ENCODE measurements at places on chromosomes 5 and 9.

- no peak for DNase-seq
Observed at GRCh38 chr9:7287986-7288385, 511.6 kb downstream of the DMAC1 start.

- no peak for DNase-seq
Observed at GRCh38 chr9:8856396-8857067, 1057.0 kb upstream of the DMAC1 start.

- no peak for DNase-seq
Observed at GRCh38 chr9:79709743-79710674, 138.2 kb downstream of the TLE4 start.

DNA sequence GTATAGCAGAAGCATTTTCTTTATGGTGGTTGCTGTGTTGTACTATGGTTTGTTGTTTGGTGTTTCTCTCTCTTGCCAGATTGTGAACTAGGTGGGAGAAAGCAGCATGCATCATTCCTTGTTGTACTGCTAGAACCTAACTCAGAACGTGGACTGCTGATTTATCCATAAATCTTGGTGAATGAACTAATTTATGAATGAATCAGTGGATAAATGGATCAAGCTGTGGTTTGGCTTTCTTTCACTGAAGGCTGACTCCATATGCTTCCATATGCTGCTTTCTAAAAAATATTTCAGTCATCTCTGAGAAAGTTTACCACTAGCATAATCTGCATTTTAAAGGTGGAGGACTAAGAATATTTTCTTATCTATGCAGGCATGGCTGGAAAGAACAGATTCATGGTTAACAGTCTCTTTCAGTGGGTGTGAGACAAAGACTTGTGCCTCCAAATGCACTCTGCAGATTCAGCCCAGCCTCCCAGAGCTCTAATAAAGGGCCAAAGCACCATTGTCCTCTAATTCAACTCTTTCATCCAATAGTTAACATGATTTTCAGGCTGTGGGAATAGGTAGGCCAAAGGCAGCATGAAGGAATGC is 237.7 kb downstream of the SH3GL2 start:
- DNase-seq = no peak

GRCh38 chr5:6359555-6360322 is 18.6 kb downstream of the MED10 start:
- DNase-seq = no peak

GRCh38 chr9:116365056-116365471 is 211.5 kb downstream of the PAPPA start:
- no peak for DNase-seq

DNA sequence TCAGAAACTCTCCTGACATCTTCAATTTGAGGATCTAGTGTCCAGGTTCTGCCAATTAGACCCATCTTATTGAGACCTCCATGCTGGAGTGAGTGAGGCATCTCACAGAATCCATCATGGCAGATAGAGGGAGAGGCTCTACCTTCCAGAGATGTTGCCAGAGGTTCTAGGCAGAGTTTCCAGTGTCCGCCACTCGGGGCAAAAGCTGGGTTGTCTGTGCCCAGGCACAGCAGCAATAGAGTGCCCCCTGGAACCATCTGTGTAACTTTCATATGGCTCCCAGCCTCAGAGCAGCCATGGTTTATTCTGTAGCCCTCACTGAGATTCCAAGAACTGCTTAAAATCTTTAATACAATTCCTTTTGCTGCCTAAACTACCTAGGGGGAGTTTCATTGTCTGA is 16.6 kb upstream of the CCDC112 start:
- DNase-seq = no peak

- DNase-seq = no peak
Observed at GRCh38 chr5:52682492-52682891, 105.2 kb upstream of the ITGA1 start.

DNA sequence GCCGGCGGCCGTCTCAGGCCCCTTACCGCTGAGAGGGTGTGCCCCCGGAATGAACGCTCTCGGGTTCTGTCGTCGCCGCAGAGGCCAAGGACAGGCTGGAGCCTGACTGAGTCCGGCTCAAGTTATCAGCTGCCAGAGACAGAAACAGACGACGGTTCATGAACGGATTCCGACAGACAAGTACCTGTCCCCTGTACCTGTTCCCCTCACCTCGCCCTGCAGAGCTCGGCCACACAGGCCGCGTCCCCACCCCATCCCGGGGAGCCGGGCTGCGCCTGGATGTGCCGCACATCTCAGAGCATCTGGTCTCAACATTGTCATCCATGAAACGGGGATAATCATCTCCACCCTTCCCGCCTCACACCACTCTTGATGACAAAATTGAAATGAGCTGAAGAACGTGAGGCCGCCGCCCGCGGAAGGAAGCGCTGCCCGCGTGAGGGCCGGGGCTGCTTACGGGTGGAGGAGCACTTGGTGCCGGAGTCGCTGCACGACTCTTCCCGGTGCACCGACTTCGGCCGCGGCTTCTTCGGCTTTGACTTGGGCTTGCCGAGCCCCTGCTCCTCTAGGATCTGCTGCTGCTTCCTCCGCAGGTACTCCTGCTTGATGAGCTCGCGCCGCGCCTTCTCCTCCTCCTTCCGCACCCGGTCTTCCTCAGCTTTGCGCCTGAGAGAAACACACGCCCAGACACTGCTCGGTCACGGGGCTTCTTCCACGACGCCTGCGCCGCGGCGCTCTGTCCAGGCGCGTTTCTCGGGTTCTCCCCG is 89.2 kb downstream of the CAMSAP1 start:
- DNase-seq = no peak

GRCh38 chr5:149860801-149861322 is 83.7 kb downstream of the PDE6A start:
- no peak for DNase-seq

DNA sequence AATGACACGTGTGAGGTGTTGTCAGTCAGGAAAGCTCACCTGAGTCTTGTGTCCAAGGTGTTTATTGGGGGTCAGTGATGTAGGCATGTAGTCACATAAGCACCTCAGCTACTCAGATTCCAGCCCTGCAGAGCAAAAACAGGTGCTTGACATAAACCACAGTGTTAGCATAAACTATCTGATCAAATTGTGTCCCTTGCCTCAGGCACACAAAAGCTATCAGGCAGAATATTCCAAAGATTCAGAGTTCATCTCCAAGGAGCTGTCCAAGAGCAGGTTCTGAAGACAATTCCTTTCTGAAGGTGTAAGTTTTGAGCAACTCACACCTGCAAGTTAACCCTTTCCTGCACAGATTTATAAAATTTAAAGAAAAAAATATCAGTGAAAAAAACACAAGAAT is 102.2 kb upstream of the ITGA1 start:
- no peak for DNase-seq

All from SIG-M5 (cell line).